ENCODE measurements at places on chromosomes 2 and 18.

GRCh38 chr2:221480163-221480562, 91.9 kb downstream of the EPHA4 start:
- no peak for DNase-seq

GRCh38 chr2:197131558-197131855, 179.1 kb downstream of the ANKRD44 start:
- no peak for DNase-seq

GRCh38 chr2:176099728-176100546, at the start of gene HOXD12:
TSS of gene HOXD12 (plus strand) at chr2:176099795. CDS start at chr2:176099802, 7 bp downstream.
- no peak for DNase-seq

DNA sequence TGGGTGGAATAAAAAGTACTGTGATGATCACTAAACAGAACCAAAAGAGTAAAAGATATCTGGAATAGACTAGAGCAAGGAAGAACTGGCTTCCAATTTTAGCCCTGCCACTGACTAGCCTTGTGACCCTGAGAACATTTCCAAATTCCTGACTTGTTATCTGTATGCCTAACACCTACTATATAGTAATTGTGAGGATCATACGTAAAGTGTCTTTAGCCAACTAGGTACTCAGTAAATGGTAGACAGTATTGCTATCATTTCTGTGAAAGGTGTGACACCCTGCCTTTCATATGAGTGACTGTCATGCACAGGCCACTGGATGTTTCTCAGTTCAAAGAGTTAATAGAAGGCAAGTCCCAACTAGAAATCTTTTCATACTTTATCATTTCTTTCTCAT, 29.8 kb downstream of the CYTIP start:
- DNase-seq, result no peak

DNA sequence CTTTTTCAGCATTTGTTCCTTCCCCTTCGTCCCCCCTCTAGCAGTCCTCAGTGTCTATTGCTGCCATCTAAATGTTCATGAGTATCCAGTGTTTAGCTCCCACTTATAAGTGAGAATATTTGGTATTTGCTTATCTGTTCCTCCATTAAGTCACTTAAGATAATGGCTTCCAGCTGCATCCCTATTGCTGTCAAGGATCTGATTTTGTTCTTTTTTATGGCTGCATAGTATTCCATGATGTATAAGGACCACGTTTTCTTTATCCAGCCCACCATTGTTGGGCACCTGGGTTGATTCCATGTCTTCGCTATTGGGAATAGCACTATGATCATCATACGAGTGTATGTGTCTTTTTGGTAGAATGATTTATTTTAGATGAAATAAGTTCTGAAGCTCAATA, 166.9 kb upstream of the NCK2 start:
- no peak for DNase-seq

- no peak for DNase-seq
These were observed 64.0 kb upstream of the FIGN start for GRCh38 chr2:163799807-163800206.
